ENCODE measurements at places on chromosomes 12 and 14.

GRCh38 chr14:88002421-88003075 is 2.4 kb upstream of the GPR65 start:
- DNase-seq, result peak; percentile 86

DNA sequence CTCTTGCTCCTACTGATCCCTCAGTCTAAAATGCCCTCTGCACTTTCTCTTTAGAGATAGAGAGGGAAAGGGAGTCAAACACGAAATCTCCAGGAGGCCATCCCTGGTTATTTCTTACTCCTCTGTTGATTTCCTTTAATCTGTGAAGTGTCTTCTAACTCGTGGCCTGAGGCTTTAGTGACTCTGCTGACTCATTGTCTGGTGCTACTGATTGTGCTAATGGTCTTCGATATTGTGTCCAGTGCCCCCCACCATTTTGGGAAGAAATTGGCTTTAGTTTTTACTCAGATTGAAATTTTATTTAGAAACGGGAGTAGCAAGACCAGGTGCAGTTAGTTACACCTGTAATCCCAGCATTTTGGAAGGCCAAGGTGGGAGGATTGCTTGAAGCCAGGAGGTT is 839 bp downstream of the CLEC9A start:
- no peak for DNase-seq

DNA sequence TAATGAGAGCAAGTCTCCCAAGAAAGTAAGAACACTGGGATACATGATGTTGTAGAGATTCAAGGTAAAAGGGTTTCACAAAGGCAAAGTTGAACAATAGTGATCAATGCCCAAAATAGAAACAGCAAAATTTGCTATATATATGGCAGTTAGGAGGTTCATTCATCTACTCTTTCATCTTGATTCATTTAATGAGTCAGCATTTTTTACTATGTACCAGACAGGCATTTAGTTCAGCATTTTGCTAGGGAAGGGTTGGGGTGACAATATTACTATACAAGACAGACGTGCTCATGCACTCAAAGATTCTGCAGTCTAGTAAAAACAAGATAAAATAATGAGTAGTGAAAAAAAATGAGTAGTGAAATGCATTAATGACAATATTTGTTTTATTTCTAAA is 264.9 kb upstream of the LMO3 start:
- no peak for DNase-seq

- peak; percentile 88 for DNase-seq
Observed at GRCh38 chr12:57837864-57838562, 8.5 kb downstream of the CTDSP2 start.

GRCh38 chr14:76688383-76688671 is 72.9 kb upstream of the VASH1 start:
- no peak for DNase-seq

DNA sequence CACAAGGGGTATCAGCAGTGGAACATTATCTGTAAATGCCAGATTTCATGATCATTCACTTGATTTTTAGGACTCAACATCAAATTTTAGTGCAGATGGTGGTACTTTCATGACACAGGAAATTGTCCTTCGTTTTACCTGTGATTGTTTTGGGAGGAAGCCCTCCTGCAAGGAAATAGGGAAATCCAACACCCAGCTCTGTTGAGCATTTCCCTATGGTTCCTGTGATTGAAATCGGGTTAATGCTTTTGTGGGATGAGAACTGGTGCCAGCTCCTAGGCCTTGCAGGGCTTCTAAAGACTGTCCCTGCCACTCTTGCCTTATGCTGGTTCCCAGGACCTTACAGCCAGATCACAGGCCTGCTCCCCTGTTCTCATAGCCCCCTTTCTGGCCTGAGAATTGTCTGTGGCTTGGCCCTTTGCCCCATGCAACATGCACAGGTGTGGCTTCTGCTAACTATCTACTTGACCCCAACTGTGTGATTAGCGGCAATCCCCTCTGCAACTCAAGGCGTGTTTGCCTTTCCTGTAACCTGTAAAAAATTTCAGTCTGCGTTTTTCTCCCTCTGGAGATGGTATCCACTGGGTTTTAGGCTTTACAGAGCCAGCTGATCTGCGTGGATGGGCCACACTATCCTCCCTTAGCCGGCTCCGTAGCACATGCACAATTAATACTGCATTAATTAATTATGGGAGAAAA is 112.5 kb downstream of the ETV6 start:
- DNase-seq, result no peak

DNA sequence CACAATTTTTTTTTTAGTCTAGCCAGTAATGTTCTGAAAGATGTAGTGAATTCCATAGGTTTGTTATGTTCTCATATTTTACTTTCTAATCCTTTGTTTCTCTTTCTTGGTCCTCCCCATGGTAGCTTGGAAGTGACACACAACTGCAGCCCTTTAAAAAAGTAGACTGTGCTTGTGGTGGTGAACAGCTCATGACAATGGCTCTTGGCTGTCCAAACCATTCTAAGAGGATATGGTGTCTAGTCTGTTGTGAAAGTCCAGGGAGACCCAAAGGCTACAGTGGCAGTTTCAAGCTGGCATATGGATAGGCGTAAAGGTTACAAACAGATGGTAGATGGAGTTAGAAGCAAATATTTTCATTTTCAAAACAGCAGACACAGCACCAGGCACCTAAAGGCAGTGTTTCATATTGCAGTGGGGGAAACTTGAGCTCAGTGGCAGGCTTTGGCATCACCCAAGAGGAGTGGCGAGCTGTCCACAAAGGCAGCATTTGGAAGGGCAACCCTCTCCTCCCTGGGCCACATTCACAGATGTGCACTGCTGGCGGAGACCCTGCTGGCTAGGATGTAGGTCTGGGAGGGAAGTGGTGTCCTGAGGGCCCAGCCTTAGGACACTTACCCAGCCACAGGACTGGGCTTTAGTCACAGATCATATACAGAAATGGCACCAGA is 102.1 kb downstream of the DYRK2 start:
- DNase-seq, result no peak

DNA sequence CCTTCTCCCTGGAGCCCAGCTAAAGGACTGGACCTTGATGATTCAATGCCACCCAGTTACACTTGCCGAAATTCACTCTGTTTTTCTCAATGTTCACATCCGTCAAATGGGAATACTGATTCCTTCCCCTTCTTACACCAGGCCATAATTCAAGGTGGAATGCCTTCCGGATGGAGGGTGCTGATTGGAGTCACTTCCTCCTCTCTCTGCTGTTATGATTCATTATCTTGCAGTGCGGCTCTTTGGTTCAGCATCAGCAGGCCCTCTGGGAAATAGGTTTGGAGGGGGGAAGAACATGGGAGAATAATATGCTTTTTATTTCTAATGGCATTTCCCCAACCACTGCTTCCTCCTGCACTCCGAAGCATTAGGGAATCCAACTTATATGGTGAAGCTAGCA is 390.6 kb upstream of the TBX3 start:
- DNase-seq, result no peak

GRCh38 chr14:68782091-68782981 is 10.5 kb downstream of the ZFP36L1 start:
- DNase-seq, result no peak

- DNase-seq, result no peak
Observed at GRCh38 chr14:97057238-97058073, 260.3 kb downstream of the VRK1 start.

GRCh38 chr14:91996948-91997371 is 42.9 kb downstream of the TRIP11 start:
- peak; percentile 77 for DNase-seq

- DNase-seq, result peak; percentile 69
Observed at GRCh38 chr14:105908481-105908911, 382.1 kb downstream of the TMEM121 start.

- DNase-seq, result no peak
Observed at GRCh38 chr12:92051441-92051840, 94.2 kb downstream of the BTG1 start.

GRCh38 chr12:68800294-68800693 is 7.7 kb upstream of the MDM2 start:
- no peak for DNase-seq

- no peak for DNase-seq
Observed at GRCh38 chr12:27437839-27438238, 8.7 kb upstream of the SMCO2 start.

DNA sequence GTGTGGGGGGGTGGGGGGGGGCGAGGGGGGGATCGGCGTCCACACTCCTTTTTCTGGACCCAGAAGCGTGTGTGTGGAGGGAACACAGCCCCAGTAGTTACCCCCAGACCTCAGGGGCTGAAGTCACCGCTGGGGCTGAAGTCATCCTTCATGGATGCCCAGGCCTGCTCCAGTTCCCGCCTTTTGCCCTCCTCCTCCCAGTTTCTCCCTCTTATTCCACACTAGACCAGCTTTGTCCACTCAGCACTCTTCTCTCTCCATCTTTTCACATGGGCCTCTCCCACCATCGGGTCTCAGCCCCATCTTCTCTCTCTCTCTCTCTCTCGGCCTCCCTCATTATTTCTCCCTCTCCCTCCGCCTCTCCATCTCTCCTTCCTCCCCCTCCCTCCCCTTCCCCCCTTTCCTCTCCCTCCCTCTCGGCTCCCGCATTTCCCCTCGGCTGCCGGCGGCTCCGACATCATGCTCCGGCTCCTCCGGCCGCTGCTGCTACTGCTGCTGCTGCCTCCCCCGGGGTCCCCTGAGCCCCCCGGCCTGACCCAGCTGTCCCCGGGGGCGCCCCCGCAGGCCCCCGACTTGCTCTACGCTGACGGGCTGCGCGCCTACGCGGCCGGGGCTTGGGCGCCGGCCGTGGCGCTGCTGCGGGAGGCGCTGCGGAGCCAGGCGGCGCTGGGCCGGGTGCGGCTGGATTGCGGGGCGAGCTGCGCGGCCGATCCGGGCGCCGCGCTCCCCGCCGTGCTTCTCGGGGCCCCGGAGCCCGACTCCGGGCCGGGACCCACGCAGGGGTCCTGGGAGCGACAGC is at the start of gene P3H3:
TSS of gene P3H3 (plus strand) at position 426 of the 799 bp plus-strand sequence. CDS start at position 460, 34 bp downstream.
- no peak for DNase-seq

GRCh38 chr14:88044776-88045446 is 40.0 kb downstream of the GPR65 start:
- DNase-seq, result no peak

- DNase-seq, result no peak
Observed at GRCh38 chr12:27541031-27541719, 17.2 kb downstream of the PPFIBP1 start.

- no peak for DNase-seq
Observed at GRCh38 chr14:23396126-23396525, 11.9 kb downstream of the MYH6 start.

DNA sequence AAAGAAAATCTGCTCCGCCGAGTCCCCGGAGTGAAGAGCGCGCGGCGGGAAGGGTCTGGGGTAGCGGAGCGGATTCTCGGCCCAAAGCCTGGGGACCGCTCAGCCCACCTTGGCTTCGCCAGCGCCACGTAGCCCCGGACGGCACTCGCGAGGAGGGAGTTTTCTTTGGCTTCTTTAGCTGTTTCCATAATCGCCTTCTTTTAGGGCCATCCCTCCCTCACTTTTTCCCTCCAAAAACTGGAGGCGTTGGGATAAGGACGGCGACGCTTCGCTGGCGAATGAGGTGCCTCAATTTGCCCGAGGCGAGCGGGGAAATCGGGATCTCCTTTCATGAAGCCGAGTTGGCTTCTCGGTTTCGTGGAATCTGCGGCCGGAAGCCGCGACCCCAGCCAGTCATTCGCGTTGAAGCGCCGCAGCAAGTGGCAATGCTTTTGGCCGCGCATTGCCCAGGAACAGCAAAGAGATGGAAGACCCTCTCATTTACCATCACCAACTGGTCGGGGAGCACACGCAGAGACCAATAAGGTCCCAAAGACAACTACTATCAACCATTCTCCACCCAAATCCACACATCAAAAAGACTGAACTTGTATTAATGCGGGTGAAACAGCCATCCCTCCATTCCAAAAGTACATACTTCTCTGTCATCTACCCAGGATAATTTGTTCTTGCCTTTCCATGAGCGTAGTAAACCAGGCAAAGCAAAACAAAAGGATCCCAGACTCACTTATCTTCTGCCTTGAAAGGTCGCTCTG is 8.4 kb upstream of the SIX1 start:
- DNase-seq, result no peak

GRCh38 chr12:124506145-124506831 is 61.1 kb downstream of the NCOR2 start:
- DNase-seq, result peak; percentile 94

DNA sequence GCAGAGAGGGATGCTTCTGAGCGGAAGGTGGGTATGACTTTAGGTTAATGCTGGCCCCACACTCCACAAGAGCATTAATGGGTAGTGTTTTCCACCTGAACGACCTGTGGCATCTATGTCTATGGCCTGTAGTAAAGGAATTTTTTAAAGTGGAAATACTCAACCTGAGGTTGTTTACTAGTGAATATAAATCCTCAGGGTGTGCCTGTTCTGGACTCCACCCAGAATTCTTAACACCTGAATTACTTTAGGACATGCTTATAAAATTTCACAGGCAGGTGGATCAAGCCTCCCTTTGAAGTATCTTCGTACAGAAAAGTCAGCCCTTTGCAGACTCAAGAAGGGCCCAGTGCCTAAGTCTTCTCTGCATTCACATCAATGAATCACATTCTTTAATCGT is 196.1 kb downstream of the ESR2 start:
- DNase-seq, result no peak

- DNase-seq, result no peak
Observed at GRCh38 chr12:27246774-27247173, 2.7 kb downstream of the STK38L start.

GRCh38 chr14:55693904-55694303 is 113.9 kb downstream of the KTN1 start:
- no peak for DNase-seq

GRCh38 chr14:36767603-36768281 is 106.1 kb downstream of the PAX9 start:
- DNase-seq, result no peak

DNA sequence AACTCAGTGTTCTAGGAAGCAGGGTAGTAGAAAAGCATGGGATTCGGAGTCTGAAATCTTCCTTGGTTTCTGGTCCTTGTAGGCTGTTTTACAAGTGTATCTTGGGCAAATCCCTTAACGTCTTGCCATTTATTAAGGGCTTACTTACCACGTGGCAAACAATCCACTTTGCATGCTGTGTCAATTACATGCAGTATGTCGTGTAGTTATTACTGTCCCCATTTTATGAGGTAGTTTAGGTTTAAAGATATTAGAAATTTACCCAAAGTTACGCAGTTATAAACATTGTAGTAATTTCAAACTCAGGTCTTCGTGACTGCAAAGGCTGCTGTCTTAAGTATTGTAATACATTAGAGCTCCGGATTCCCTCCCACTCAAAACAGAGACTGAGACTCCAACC is 1.5 kb upstream of the NOVA1 start:
- DNase-seq, result no peak

DNA sequence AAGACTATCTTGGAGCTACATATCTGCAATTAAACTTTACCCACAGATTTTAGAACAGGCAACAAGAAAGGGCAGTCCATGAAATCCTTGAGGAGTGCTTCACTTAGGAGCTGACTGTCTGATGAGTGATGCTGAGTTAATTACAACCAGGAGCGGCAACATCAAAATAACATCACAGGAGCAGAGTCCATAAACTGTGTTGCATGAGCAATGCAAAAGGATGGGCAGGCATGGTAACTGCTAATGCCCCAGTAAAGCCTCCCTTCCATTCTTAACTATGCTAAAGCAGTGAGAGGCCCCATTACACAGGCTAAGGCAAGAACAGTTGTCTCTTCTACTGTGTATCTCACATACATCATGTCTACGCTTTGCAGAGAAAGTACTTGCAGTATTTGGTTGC is 156.6 kb downstream of the PAX9 start:
- DNase-seq, result no peak
